Glutamatergic neuron (in vitro differentiated cells): ENCODE measurements at places on chromosomes 3 and 15.

GRCh38 chr3:51384055-51384725 lies 901 bp upstream of the MANF start:
- peak; percentile 62 for DNase-seq

DNA sequence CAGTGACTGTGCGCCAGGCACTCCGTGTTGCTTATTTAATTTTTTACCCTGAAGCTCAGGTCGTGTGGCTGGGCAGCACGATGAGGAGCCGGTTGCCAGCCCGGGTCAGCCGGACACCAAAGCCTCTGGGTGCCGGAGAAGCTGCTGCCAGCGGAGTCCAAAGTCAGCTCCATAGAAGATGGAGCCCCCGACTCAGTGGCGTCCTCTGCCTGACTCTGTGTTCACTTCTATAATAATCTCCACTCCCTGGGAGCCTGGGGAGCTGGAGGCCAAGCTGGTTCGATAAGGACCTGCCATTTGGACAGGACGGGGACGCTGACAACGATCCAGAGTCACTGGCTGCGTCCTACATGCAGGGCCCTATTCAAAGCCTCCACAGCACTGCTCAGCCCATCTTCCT lies 78.6 kb downstream of the VGLL4 start:
- no peak for DNase-seq

DNA sequence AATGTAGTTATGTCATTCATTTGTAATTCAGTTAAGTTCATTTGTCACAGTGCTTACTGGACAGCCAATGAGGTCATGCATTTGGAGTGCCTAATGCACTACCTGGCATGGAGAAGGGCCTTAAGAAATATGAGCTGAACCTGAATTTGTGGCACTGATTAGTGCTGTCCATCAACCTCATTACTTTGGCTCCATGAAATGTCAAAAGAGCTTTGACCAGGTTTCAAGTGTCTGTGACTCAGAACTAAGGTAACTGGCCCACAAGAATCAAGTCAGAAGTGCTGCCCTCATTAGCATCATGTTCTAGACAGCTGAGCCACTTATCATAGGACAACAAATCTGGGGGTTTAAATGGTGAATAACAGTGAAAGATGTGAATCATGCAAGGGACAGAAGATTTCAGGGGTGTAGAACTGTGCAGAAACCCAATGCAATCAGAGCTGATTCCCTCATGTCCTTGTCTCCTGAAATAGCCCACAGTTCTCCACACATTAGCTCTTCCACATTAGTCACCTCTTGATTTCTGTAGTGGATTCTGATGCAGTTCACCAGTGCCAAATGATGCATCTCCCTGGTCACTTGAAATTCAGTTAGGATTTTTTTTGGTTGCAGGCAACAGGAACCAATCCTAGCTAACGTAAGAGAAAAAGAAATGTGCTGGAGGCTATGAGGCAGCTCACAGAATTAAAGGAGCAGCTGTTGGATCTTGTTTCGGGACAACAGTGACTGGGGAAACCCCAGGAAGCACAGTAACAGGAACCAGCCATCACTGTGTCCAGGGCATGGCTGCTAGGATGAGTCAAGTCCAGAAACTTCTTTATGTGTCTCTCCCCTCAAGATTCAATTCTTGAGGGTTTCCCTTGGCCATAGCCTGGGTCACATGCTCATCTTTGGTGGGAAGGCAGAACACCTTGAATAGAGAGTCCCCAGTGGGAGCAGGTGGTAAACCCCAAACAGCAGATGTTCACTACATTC lies 38.7 kb downstream of the CHST2 start:
- no peak for DNase-seq

DNA sequence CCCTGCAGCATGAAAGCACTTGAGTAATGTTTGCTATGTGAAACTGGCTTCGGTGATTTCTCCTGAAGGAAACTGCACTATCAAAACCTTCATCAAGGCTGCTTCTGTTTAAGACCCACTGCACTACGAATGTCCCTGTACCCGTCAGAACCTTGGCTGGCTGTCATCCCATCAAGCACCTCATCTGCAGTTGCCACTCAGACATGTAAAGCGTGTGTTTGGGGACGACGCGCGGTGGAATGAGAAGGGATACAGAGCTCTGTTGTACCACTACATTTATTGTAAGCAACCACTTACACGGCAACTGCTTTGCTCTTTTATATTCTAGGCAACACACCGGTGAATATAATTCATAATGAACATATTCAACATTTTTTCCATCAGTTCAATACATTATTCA lies 147.6 kb downstream of the TIGIT start:
- no peak for DNase-seq

DNA sequence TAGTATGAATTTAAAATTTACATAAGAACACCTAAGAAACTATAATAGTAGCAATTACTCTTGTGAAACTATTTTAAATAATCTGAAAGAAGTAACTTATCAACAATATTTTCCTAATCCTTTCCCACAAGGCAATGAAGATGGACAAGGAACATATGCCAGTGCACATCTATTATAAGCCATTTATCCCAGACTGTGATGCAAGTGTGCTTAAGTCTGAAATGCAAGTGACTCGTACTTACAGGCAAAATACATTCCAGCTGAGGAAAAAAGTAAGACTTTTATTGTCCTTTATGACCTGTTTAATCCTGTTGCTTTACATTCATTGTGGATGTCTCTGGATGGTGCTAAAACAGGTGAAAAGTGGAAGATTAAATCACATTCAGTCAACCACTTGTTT lies 709.4 kb downstream of the ZNF385D start:
- DNase-seq = no peak

DNA sequence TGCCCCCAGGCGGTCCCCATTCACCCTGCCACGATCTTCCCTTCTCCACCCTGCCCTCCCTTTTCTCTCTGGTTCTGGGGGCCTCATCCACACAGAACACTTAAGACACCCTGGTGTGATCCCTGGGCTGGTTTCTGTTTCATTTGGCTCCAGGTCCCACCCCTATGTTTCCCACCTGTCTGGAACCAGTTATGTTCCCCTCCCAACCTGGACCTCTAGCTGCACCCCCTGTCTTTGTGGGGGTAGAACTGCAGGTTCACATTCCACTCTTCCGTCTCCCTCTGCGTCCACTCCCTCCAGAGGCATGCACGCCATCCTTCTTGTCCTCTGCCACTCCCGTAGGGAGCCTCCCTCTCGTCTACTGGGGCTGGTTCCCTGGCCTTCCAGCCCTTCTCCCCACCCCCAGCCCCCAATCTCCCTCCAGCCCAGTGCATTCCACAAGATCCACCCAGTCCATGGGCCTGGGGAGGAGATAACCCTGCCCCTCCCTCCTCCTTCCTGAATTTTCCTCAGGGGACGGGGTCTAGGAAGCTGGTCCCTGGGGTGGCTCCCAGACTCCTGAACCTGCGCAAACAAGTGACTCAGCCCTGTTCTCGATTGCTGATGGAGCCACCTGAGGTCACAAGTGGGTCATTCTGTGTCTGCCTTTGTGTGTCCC lies 73.8 kb downstream of the ABTB1 start:
- DNase-seq = no peak

GRCh38 chr3:144031938-144032337 lies 60.3 kb downstream of the DIPK2A start:
- no peak for DNase-seq

- DNase-seq = no peak
These were observed 1.2 kb downstream of the HAUS2 start for GRCh38 chr15:42549741-42550392.
